Heart right ventricle (tissue), 16 donors: ENCODE measurements at places on chromosomes 4 and X. TPM values are rescaled to one million over a fixed set of nuclear protein-coding genes. Genes with fewer than 3 reads are reported as not detected.
A peak's percentile ranks its signal among the peaks of the same experiment; 100 is the strongest.

- DNase-seq: no peak
These were observed 57.1 kb downstream of the TNIP2 start for GRCh38 chr4:2698951-2699505.

- DNase-seq: peak; percentile 27
These were observed 43.1 kb downstream of the ATRX start for GRCh38 chrX:77742788-77743476.

The CDKL2 gene
- total RNA-seq: 0.10 TPM

The BRCC3 gene
- 14.5 TPM for total RNA-seq

The SPANXB1 gene
- not detected for total RNA-seq

DNA sequence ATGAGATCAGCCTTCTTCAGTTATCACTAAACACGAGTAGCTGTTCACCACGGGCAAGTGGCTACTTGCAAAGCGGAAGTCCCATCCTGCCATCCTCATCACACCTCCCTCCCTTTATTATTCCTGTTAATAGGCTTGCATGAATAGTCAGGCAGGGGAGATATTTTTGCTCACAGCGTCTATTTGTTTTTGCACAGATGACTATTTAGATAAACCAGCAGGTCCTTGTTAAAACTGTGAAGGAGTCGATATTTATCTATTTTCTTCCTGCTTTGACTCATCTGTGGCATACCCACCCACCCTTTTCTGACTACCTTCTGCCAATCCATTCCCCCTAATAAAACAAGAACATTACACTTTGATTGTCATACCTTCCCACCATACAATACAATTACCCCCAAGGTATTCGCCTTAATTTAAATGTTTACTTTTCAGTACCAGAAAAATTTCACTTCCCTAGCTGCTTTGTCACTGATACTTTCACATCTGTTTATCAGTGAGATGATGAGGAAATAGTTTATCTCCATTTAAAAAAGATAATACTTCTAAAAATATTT is 96.6 kb upstream of the BANK1 start:
- no peak for DNase-seq

DNA sequence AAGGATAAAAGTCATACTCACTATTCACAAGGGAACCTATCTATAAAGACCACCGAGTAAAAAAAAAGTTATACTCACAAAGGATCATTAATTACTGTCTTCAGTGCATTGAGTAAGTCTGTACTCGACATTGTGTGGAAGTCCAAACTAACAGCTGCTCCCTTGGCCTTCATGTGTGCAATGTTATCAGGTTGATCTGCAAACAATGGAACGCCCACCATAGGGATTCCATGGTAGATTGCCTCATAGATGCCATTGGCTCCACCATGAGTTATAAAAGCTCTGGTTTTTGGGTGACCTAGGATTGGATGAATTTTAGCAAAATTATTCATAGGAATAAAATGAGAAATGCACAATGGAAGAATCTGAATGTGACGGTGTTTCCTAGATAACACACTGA is 10.6 kb downstream of the UGT2B4 start:
- DNase-seq: no peak
